Activated naive CD4-positive, alpha-beta T cell treated with anti-CD3 and anti-CD28 coated beads for 36 hours (primary cell): ENCODE measurements at places on chromosomes 4 and X. TPM values are rescaled to one million over a fixed set of nuclear protein-coding genes. Genes with fewer than 3 reads are reported as not detected.

GRCh38 chr4:6372649-6373525 is 99.5 kb downstream of the PPP2R2C start:
- H3K27ac ChIP-seq = no peak overlapping the region
- no peaks in the 10 kb centered on the region for H3K36me3 ChIP-seq
- no peaks in the 10 kb centered on the region for H3K4me1 ChIP-seq
- peak; percentile 47 for DNase-seq

DNA sequence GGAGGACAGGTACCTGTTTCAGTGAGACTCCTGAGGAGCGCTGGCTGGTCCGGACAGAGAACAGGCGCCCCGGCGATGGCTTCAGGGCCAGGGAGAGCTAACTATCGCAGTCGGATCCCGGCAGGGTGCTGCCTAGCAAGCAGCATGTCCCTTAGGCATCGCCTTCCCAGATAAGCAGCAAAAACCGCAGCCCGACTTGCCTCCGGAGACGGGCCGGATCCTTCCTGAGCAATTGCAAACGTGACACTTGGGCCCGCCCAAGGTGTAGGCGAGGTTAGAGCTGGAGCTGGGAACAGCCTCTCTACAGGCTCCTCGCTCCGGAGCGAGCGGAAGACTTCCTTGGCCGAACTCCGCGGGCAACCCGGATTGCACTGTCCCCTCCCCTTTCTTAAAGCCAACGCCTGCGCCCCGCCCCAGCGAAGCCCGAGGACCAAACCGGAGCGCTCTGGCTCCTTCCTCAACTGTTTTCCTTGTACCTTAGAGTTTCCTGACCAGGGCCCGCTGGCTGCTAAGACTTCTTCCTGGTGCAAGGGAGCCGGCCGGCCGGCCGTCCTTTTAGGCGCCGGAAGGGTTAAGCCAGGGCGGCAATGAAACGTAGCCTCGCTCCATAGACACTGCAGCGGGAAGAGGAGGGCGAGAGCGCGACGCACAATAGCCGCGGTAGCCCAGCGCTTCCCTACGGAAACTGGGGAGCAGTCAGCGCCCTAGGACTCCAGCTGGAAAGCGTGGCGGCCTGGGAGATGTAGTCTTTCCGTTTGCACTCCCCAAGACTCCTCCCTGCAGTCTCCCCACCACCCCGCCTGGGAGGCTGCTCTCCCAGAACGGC is at the start of gene OPHN1:
Gene OPHN1 (minus strand): TSS at position 341 of the 826 bp plus-strand sequence. CDS start 475 bp downstream, outside the sequence.
- H3K27ac ChIP-seq = no peak within 1 kb of the TSS
- peaks cover 5% of the 10 kb centered on the region for H3K4me1 ChIP-seq
- DNase-seq = peak; percentile 10
- peak within 1 kb of the TSS; percentile 68 for H3K4me3 ChIP-seq
- peaks cover 39% of the 10 kb centered on the region for H3K27me3 ChIP-seq

GRCh38 chr4:76090241-76090691 is 15.8 kb downstream of the ART3 start:
- DNase-seq = no peak
- H3K4me3 ChIP-seq = no peak overlapping the region
- H3K27me3 ChIP-seq = no peaks in the 10 kb centered on the region
- no peak overlapping the region for H3K27ac ChIP-seq
- H3K36me3 ChIP-seq = no peaks in the 10 kb centered on the region
- H3K4me1 ChIP-seq = peaks cover 4% of the 10 kb centered on the region

DNA sequence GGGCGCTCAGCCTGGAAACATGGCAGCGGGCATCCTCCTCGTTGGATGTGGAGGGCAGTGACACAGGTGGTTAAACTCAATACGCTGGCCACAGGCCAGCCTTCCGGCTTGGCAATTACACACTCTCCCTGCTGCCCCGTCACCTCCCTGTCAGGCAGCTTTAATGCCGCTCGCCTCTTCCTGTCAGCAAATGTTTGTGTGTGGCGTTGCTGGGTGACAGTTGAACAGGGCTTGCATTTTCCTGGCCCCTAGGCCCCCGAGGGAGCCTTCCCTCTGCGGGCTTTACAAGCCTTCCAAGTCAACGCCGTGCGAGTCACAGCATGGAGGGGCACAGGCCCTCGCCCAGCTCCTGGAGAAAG is 620.0 kb downstream of the BCOR start:
- peak; percentile 48 for DNase-seq
- H3K27me3 ChIP-seq = no peaks in the 10 kb centered on the region
- H3K4me1 ChIP-seq = peaks cover 9% of the 10 kb centered on the region

DNA sequence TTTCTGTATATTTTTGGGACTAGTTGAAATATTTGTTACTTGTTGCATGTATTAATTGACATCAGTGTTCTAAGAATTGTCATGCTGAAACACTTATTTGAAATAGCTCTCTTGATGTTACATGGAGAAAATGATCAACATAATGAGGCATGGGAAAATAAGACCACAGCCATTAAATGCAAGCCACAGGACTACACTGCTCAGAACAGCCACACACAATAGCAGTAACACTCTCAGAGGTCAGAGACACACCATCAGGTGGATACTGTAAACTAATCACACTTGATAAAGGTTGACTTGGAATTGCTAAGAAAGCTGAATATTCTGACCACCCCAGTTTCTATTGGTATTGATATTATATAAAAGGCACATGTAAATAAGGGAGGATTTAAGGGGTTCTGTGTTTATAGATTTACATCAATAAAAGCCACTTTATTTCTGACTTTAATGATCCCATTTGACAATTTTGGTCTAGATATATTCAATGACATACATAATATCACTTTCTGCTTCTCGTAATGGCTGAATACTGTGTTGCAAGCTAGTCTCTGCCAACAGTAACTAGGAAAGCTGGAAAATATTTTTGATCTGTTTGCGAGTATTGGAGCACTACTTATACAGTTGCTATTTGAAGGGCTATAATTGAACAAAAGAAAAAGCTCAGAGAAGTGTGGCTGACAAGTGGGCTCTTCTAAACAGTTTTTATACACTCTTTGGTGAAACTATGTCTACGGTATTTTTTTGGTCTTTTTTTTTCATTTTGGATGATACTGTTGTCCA is 876.5 kb upstream of the INTU start:
- no peaks in the 10 kb centered on the region for H3K27me3 ChIP-seq
- no peak for DNase-seq
- H3K27ac ChIP-seq = no peak overlapping the region
- H3K4me3 ChIP-seq = no peak overlapping the region
- H3K36me3 ChIP-seq = no peaks in the 10 kb centered on the region

Gene PDZD4
- 0.83 TPM for total RNA-seq
